Kasumi-1 (cell line): ENCODE measurements at places on chromosomes 4 and X.
A peak's percentile ranks its signal among the peaks of the same experiment; 100 is the strongest.

GRCh38 chrX:136847874-136848273 lies 32.7 kb downstream of the RBMX start:
- DNase-seq = no peak

DNA sequence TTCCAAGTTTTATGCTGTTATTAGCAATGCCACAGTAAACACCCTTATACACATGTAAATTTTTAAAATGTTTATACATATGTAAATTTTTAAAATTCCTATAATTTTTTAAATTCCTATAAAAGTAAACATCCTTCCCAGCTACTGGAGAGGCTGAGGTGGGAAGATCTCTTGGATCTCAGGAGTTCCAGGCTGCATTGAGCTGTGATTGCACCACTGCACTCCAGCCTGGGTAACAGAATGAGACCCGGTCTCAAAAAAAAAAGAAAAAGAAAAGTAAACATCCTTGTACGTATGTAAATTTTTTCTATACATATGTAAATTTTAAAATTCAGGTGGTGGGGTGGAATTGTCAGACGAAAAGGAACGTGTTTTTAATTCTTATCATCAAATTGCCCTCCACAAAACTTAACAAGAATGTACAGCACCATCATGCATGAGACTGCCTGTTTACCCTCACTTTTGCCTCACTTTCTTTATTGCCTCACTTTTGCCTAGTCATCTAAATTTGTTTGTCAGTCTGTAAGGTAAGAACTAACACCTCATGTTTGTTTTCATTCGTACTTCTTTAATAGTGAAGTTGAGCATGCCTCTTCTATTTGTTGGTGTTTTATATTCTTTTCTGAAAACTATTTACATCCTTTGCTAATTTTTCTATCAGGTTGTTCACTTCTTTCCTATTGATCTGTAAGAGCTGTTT lies 8.0 kb downstream of the SLC7A3 start:
- no peak for DNase-seq

DNA sequence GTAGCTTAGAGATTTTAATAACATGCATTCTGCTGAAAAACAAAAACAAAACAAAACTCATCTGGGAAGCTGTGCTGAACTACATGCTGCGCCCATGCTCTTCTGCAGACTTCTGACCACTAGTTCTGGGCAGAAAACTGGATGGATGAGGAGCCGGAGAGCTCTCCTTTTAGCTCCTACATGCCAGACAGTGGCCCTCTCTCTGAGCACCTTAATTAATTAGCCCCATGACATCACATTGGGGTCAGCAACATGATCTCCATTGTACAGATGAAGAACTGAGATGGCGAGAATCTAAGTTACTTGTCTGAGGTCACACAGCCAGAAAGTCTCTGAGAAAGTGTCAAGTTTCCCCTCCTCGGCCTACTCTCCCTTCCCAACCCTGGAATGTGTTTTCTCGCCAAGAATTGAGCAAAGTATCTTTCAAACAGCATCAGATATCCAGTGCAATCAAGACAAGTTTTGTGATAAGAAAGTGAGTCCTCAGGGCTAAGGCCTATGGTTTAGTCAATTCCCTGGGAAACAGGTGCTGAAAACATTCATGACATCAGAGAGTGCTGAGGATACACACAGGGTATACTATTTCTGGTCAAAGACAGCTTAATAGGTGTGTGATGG lies 21.6 kb downstream of the SCD5 start:
- no peak for DNase-seq

- no peak for DNase-seq
These were observed 115.8 kb upstream of the DGKK start for GRCh38 chrX:50586407-50586806.

GRCh38 chrX:153778684-153779101 lies 2.1 kb upstream of the SRPK3 start:
- peak; percentile 5 for DNase-seq

DNA sequence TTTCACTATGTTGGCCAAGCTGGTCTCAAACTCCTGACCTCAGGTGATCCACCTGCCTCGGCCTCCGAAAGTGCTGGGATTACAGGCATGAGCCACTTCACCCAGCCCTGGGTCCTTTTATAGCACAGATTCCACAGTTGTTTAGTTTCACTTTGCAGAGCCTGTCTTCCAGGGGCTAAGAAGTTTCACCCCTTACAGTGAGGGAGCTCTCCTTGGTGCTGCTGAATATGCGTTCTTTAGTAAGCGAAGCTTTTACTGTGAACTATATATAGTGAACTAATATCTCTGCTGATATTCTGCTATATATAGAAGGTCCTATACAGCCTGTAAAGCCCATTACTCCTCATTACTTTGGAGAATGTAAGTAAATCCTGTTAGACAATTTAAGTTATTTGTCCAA lies 4.2 kb downstream of the TCEAL6 start:
- peak; percentile 46 for DNase-seq

DNA sequence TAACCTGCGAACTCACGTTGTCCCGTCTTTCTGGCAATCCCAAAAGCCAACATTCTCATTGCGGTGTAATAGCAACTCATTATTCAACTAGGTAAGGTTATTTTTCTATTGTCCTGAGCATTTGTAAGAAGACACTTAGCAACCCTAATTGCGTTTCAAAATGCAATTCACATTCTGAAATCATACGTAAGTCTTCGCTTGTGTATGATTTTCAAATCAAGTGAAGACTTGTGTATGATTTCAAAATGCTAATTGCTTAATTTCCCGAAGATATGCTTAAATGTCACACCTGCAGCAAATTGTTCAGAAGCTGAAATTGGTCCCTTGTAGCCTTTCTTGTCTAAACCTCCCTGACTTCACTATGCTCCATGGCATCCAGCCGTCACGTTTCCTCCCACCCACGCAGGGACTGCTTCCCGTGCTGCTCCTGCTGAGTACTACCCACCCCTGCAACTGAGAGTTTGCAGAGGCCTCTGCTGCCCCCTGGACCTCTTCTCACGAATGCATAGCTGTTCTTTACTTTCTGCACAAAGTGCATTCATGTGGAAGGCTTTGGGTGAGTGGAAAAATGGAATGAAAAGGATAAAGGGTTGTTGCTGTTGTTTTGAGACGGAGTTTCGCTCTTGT lies 40.8 kb upstream of the CLDN24 start:
- no peak for DNase-seq

- DNase-seq = no peak
These were observed 53.9 kb downstream of the HMX1 start for GRCh38 chr4:8817813-8818062.

- no peak for DNase-seq
These were observed 7.0 kb upstream of the BEND4 start for GRCh38 chr4:42159271-42160001.

DNA sequence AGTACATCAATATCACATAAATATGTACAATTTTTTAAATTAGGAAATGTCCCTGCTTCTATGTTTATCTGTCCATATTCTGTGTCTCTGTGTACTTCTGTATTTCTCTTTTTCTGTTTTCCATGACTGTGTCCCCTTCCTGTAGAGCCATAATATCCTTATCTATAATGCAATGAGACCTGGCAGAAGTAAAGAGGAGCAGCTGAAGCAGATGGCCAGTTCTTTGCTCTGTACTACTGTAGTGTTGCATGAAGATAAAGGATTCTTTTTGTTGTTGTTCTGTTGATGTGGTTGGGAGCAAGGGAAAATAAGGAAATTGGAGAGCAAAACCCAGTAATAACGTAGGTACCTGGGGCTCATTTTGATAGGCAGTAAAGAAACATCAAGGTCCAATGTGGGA lies 301.7 kb downstream of the ADGRL3 start:
- no peak for DNase-seq

GRCh38 chr4:81509191-81509590 lies 37.5 kb upstream of the RASGEF1B start:
- DNase-seq = peak; percentile 76

- DNase-seq = no peak
These were observed 171.2 kb downstream of the AMELX start for GRCh38 chrX:11464380-11464779.

DNA sequence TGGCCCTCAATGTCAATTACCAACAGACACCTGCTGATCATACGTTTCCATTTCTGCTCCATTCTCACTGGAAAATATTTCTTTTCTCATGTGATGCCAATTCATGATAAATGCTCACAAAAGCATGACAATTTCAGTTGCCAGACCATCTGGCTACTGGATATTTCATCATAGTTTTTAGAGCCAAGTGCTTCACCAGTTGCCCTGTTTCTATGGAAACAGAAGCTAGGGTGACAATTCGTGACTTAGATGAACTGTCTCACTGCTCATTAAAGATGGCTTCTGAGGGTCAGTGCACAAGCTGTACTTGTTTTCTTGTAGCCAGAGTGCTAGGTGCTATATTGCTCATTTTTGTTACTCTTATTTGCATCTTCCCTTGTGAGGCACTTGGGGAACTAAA lies 184.9 kb downstream of the COMMD8 start:
- no peak for DNase-seq

DNA sequence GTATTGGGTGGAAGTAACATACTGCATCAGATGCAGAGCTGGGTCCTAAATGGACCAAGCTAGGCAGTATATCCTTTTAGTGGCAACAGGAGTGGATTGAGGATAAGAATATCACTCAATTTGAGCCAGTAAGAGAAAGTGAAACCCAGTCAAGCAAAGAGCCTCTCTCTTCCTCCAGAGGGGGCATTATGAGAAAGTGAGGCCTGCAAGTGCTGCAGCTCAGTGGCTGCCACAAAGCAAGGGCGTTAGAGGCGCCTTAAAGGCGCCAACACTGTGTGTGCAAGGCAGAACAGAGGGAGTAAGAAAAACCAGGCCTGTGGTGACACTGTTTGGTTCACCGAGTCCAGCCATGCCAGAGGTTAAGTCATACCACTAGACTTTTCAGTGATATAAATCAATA lies 17.5 kb downstream of the STX18 start:
- peak; percentile 36 for DNase-seq
